Psoas muscle (tissue), 8 donors: ENCODE measurements at places on chromosomes 7 and 10. TPM values are rescaled to one million over a fixed set of nuclear protein-coding genes. Genes with fewer than 3 reads are reported as not detected.

GRCh38 chr7:36563706-36564327 is 160.5 kb downstream of the AOAH start:
- no peaks in the 10 kb centered on the region for H3K4me1 ChIP-seq
- no peaks in the 10 kb centered on the region for H3K36me3 ChIP-seq
- H3K27me3 ChIP-seq = no peaks in the 10 kb centered on the region
- no peak overlapping the region for H3K4me3 ChIP-seq

- H3K27ac ChIP-seq = peak overlapping the region; percentile 6
- no peaks in the 10 kb centered on the region for H3K36me3 ChIP-seq
- H3K27me3 ChIP-seq = no peaks in the 10 kb centered on the region
- H3K4me3 ChIP-seq = no peak overlapping the region
Measured at GRCh38 chr7:90266808-90267207, 21.8 kb downstream of the CFAP69 start.

DNA sequence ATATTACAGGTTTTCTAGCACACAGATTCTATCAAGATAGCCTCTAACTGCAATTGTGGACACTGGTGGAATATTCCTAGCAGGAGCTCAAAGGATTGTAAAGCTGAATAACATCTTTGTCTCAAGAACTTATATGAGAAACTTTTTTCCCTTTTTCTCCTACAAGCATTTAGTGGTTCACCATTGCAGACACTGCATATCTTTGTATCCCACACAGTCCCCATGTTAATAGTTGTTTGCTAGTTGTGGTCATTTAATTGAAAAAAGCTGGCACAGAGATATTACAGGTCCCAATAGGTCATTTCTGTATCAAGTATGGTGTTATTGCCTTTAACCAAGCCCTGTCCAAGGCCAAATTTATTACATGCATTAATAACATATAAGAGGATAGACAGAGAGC is 226.2 kb upstream of the TCF7L2 start:
- H3K36me3 ChIP-seq = no peaks in the 10 kb centered on the region
- H3K27me3 ChIP-seq = no peaks in the 10 kb centered on the region
- H3K4me3 ChIP-seq = no peak overlapping the region
- H3K27ac ChIP-seq = no peak overlapping the region
- H3K4me1 ChIP-seq = no peaks in the 10 kb centered on the region

- no peak for DNase-seq
- H3K36me3 ChIP-seq = no peaks in the 10 kb centered on the region
- H3K4me1 ChIP-seq = no peaks in the 10 kb centered on the region
- no peaks in the 10 kb centered on the region for H3K27me3 ChIP-seq
Measured at GRCh38 chr7:53602817-53603418, 567.5 kb downstream of the POM121L12 start.

DNA sequence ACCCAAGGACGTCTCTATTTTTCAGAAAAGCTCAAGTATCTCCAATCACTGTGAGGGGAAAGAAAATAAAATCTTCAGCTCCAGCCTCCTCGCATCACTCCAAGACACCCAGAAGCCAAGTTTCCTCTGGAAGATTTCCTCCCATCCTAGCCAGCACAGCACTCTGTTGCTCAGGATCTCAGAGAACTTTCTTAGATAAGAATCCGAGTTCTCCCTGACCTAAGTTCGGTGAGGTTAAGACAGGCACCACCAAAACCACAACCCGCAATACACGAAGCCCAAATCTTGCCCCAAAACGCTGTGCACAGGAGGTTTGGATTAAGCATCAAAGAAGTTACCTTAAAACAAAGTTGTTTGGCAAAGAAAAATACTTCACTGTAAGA is 4.2 kb downstream of the FAM53B start:
- H3K36me3 ChIP-seq = no peaks in the 10 kb centered on the region
- peaks cover 82% of the 10 kb centered on the region for H3K4me1 ChIP-seq
- no peak for DNase-seq
- peak overlapping the region; percentile 95 for H3K27ac ChIP-seq

The LRRTM3 gene
- not detected for total RNA-seq

The EPHA1 gene
- not detected for total RNA-seq
